ENCODE measurements at places on chromosomes 12 and 14.
A peak's percentile ranks its signal among the peaks of the same experiment; 100 is the strongest.

GRCh38 chr14:81619816-81620215, 86.2 kb upstream of the SEL1L start:
- DNase-seq, result no peak

DNA sequence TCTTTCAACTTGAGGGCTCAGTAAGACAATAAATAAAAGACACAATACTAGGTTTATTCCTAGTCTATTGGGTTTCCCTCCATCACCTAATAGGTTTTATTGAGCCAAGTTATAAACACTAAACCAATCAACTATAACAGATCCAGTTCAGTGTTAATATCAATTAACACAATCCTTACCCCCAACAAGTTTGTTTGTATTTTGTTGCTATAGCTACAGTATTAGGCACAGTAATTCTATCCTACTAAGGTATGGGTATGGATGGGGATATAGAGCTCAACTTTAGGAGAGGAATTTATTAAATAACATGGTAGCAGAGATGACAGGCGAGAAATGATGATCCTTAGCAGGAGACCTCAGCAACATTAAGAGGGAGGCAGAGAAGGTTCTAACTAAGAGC, 13.3 kb downstream of the PPP4R3A start:
- DNase-seq, result no peak

- peak; percentile 75 for DNase-seq
These were observed 43.9 kb downstream of the CCDC88C start for GRCh38 chr14:91373591-91374254.

- DNase-seq, result no peak
These were observed 25.0 kb downstream of the AMN start for GRCh38 chr14:102947321-102948103.

GRCh38 chr12:78888568-78888967, 24.0 kb downstream of the SYT1 start:
- DNase-seq, result no peak

GRCh38 chr12:95637471-95638155, 86.3 kb upstream of the USP44 start:
- DNase-seq, result no peak

- DNase-seq, result no peak
These were observed 12.7 kb downstream of the SPTLC2 start for GRCh38 chr14:77603654-77604255.

DNA sequence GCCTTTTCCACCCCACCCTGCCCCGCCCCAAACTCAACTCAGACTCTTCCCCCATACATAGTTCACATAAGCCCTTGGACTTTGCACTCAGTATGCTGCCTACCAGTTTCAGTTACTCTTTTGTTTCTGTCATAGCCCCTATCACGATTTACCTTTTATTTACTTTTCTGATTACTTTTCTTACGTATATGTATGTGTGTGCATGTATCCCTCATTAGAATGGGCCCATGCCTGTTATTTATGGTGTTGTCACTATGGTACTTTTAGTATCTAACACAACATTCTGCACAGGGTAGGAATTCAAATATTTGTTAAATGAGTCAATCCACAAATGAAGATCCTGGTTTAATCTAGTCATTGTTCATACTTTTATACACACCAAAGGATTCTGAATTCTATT, 16.5 kb upstream of the LUM start:
- DNase-seq, result no peak

DNA sequence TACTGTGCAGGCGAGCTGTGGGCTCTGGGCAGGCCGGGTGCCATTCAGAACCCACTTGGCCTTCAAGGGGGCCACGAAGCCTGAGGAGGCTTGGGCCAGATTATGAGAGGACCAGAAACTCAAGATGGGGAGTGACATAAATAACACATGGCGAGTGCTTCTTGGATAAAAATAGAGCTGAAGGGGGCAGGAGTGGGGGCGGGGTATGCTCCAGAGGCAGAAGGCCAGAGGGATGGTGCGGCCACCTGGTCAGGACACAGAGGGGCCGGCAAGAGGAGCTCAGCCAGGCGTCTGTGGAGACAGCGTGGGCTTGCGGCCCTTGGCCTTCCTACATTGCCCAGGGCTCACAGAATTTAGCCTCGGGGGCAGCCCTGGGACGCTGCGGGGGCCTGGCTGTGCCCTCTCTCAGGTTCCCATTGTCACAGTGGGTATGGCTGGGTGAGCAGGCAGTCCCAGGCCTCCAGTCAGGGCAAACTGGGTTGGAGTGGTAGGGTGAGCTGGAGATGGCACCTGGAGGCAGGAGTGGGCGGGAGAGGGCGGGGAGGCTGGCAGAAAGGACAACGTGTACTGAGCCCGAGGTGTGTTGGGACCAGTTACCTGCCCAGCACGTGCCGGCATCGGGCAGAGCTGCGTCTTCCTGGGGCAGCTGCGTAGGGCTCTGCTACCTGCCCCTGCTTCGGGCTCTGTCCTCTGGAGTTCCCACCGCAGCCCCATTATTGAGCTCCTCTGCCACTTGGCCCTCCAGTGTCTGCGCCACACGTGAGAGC, 7.4 kb upstream of the SLC25A29 start:
- DNase-seq, result no peak

DNA sequence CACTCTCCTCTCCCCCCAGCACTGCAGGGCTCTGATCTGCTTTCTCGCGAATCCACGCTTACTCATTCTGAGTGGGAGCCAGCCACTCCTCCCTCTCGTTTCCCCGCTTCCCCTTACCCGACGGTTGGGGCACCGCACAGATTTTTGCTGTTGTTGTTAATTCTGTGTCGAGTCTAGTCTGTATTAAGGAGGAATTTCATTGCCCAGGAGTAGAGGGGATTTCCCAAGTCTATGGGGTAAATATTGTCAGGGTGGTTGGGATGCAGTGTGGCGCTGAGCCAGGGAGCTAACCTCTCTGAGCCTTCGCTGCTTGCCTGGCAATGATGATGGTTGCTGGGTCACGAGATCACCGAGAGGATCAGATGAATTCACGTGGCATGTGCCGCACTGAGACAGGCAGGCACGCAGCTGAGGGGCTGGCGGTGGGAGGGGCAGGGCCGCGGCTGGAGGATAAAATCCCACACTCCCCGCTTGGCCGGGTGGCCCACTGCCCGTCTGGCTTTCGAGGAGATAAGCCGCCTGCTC, 18.5 kb downstream of the NCOR2 start:
- DNase-seq, result no peak

GRCh38 chr12:108193917-108194316, 64.8 kb downstream of the WSCD2 start:
- DNase-seq, result peak; percentile 23

- DNase-seq, result no peak
These were observed 82.4 kb upstream of the DIO3 start for GRCh38 chr14:101478796-101479410.

- peak; percentile 61 for DNase-seq
These were observed 685 bp upstream of the MYL6B start for GRCh38 chr12:56151672-56152131.
